NCI-H1048 (cell line): ENCODE measurements at places on chromosomes 3 and 15.

GRCh38 chr3:138034918-138035317, 25.0 kb downstream of the CLDN18 start:
- DNase-seq, result no peak

- DNase-seq, result no peak
Observed at GRCh38 chr3:195903950-195904290, 4.4 kb downstream of the TNK2 start.

DNA sequence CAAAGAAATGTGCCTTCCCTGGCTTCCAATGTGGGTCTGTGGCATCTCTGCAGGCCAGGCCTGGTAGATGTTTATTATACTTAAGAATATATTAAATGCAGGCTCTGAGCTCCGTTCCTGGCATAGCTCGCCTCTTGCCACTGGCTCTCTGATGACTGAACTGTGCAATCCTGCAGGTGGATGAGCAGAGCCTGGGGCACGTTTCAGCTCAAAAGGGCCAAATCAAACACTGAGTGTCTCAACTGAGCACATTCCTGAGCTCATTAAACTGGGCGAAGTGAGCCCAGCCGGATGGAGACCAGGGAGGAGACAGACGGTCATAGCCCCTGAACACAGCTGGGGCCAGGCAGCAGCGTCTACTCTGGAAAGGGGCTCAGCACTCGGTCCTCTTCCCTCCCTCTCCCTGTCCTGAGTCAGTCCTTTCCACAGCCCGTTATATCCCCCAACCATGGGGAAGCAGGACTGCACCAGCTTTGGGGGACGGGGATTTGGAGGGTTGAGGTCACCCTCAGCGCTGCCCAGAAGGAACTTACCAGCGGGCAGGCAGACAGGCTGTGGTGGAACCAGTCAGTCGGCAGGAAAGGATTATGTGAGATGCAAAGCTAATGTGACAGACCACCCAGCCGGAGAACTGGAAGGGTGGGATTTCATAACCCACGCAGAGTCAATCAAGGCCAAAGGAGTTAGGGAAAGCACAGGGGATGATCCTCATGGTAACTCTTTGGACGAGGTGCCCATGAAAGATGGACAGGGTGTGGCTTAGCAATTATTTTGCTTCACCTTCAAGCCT, 77.4 kb upstream of the ANKRD34C start:
- no peak for DNase-seq

GRCh38 chr3:77281721-77282120, 241.8 kb downstream of the ROBO2 start:
- DNase-seq, result no peak

- DNase-seq, result no peak
Observed at GRCh38 chr3:113287111-113287802, 75.9 kb downstream of the BOC start.
